HAP-1 (cell line): ENCODE measurements at places on chromosomes 16 and 17.

DNA sequence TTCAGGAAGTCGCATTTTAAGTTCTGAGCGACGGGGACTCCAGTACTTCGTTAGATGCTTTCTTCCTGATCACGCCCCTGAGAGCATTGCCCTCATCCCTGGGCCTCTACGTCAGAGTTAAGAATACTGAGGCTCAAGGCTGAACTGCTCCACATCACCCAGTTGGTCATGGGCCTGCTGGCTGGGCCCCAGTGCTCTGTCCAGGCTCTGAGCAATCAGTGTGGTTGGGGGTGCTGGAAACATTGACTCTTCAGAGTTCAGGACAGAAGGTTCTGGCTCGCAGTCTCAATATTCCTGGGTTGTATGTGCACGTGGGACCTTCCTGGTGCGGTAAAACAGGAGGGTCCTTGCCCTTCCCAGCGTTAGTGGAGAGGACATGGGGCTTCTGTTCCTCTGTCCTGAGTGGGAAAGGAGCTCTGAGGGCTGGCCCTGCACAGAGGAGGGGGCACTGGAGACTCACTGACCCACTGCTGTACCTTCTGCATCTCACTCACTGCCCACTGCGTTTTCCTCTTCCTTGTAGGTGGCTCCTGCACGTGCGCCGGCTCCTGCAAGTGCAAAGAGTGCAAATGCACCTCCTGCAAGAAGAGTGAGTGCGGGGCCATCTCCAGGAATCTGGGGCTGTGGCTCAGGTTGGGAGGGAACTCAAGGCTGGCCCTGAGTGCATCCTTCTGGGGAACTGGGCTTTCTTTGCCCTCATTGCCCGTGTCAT, 518 bp downstream of the MT1E start:
- DNase-seq, result no peak

DNA sequence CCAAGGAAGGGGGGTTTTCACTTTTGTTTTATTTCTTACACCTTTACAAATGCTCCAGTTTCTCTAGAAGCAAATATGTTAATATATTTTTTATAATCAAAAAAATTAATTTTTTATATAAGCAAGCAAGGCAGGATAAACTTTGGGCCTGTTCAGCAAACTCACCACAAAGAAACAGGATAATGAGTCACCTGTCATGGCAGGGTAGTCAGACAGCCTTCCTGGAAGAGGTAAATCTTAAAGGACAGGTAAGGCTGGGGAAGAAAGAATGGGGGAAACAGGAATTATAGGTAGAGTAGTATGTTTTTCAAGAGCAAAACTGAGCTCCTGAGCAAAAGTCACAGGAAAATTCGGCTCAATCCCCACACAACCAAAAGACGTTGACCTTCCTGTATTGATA, 186.3 kb upstream of the SOX9 start:
- no peak for DNase-seq

DNA sequence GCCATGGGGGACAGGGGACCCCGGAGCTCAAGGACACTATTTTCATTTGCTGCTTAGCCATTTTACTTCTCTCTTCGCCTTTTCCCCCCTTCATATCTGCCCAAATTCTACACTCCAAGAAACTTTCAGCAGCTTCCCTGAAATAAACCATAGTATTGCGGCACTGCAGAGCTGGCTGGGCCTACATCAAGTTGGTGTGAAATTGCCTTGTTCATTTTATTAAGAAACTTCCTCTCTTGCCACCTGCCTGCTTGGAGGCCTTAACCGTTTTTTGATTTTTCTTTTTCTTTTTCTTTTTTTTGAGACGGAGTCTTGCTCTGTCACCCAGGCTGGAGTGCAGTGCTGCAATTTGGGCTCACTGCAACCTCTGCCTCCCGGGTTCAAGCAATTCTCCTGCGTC, 7.4 kb upstream of the CPNE2 start:
- DNase-seq, result no peak

DNA sequence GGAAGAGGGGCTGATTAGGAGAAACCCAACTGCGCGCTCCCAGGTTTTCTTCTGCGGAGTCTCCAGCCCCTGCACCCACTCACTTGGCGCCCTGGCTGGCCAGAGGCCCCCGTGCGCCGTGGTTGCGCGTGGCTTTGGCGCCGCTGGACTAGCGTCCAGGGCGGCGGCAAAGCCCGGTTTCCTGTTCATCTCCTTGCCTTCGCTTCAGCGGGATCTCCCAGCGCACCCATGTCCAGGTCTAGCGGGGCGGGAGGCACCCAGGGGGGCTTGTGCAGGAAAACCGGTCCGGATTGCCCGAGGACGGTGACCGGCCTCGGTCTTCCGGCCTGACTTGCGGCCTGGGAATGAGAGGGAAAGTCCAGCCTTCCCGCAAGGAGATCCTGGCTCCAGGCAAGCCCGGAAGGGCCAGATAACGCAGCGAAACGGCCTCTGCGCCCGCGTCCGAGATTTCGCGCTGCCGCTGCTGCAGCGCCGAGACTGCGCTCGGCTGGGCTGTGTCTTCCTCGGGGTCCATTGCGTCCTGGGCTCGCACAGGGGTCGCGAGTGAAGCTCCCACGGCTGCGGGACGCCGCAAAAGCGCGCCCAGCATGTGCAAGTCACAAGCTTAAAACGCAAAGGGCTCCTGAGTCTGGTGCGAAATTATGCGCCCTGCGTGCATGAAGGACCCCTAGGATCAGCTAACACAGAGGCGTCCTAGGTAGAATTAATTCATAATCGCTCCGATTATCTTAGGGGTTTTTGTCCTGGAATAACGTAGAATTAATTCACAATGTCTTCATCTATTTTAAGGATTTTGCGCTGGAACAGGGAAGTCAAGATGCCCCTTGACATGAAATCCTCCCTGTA, 5.7 kb downstream of the FOXF1 start:
- no peak for DNase-seq

- no peak for DNase-seq
Measured at GRCh38 chr17:50783905-50784304, 16.6 kb upstream of the ANKRD40CL start.

- DNase-seq, result no peak
Measured at GRCh38 chr17:40938981-40939380, 1.5 kb upstream of the KRT23 start.

DNA sequence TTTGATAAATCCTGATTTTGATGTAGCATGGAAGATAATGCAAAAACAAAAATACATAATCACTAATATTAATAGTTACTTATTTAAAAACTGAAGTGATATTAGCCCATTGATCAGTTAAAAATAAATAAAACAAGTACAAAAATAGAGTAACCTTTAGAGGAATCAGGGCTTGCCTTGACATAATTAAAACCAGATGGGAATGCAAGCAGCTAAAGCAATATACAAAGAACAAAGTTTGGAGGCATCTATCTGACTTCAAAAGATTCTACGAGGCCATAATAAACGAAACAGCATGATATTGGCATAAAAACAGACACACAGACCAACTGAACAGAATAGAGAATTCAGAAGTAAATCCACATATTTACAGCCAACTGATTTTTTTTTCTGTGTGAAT, 15.0 kb upstream of the HEATR3 start:
- no peak for DNase-seq

- DNase-seq, result no peak
Measured at GRCh38 chr16:27326738-27327585, 13.2 kb downstream of the IL4R start.

- no peak for DNase-seq
Measured at GRCh38 chr16:51497541-51498211, 346.6 kb upstream of the SALL1 start.

DNA sequence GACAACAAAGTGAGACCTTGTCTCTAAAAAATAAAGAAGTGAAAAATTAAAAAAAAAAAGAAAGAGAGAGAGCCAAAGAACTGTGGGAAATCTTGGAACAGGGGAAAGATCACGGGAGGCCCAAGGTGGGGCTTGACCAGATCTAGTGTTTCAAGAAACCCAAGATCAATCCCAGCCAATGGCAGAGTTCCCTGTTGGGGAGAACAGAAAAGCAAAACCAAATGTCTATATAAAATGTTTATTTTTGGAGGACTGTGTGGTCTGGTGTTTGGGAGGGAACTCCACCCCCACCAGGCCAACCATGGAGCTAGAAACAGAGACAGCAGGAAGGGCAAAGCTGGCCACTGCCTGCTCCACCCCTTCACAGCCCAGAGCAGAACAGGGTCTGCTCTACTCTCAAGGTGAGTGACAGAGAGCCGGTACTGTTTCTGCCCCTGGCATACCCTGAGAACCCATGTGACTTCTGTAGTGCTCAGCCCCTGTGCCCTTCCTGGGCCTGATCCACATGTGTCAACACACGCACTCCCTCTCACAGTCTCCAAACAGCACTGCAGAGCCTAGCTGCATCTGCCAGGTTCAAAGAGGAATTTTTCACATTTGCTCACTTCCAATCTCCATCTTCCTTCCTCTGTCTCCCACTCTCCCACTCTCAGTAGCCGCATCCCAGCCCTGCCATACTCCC, 3.7 kb downstream of the TMEM101 start:
- DNase-seq, result no peak

DNA sequence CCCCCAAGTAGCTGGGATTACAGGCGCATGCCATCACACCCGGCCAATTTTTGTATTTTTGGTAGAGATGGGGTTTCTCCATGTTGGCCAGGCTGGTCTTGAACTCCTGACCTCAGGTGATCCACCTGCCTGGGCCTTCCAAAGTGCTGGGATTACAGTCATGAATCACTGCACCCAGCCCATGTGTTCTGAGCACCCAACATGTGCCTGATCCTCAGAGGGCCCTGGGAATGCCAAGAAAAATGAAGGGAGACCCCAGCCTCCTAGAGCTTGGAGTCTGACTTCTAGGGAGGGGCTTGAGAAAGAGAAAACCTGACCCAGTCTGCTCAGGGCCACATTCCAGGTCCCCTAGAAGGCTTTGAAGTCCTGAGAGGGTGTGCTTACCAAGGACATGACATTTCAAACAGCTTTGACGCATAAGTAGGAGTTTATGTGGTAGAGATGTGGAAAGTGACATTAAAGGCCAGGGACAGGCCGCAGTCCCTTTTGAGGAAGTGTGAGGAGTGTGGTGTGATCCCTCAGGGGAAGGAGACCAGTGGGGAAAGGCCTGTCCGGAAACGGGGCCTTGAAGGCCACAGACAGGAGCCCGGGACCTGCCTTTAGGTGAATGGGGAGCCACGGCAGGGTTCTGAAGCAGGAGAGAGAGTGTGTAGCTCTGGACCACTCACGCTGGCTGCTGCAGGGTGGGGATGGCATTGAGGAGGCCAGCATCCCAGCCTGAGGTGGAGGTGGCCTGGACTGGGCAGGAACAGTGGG, 1.1 kb upstream of the CCL22 start:
- no peak for DNase-seq

DNA sequence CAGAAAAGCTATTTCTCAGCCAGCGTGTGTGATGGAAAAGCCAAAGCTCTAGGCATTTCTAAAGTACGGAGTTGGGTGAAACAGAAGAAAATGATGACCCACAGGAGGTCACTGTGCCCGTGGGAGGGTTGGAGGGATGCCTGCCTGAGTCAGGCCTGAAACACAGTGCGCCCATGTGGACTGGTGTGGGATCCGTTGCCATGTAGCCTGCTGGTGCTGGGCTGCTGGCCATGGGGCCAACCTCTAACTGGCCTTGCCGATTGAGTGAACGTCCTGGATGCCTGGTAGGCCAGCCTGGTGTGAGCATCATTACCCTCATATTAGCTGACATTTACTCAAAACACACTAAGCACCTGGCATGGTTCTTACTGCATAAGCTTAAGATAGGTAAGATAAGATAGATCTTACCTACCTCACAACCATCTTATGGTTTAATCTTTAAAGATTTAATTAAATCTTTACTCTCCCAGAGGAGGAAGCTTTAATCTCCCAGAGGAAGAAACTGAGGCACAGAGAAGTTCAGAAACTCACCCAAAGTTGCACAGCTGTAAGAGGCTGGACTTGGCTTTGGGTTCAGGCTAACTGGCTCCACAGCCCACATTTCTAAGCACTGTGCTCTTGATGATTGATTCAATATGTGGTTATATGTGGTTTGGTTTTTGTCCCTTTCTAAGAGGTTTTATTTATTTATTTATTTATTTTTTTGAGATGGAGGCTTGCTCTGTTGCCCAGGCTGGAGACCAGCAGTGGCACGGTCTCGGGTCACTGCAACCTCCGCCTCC, 15.7 kb downstream of the MGAT5B start:
- no peak for DNase-seq

GRCh38 chr16:15701975-15702970, 52.2 kb downstream of the NDE1 start:
- no peak for DNase-seq

DNA sequence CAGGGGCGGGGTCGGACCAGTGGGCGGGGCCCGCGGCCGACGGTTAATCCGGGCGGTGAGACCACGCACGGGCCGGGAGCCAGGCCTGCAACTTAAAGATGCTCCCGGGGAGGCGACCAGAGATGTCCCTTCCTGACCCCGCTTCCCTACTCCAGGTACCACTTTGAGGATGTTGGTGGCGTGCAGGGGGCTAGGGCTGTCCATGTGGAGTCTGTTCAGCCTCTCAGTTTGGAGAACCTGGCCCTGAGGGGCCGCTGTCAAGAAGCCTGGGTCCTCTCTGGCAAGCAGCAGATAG, 580 bp downstream of the RANGRF start:
- peak; percentile 90 for DNase-seq

DNA sequence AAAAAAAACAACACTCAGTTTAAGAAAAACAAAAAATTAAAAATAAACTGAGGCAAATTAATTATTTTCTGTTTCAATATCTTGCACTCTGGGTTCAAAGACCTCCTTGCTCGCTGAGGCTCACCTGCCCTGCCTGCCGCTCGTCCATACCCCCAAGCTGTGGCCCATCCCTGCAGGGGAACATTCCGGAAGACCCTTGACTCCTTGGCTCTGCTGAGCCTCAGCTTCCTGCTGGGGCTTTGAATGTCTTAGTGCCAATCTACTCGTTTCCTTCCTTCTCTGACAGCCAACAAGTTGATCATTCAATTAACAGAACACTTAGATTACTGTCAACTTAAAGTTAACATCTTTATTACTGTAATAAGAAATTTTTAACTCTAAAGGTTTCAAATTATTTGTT, 24.3 kb downstream of the G6PC1 start:
- DNase-seq, result no peak

DNA sequence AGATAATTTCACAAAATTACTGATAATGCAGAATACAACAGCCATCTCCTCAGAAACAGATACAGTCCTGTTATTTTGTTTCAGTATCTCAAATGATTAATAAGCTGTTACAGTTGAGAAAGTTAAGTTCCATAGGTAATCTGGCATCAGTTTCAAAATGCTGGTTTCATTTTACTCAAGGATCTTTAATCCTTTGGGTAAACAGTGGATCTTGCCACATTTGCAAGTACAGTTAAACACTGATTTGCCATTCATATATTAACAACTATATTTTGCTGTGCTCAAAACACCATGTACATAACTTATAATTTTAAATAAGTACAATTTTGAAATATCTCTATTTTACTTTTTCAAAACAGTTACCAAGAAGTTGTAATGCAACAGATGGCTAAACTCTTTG, 31.2 kb downstream of the RPGRIP1L start:
- DNase-seq, result no peak

DNA sequence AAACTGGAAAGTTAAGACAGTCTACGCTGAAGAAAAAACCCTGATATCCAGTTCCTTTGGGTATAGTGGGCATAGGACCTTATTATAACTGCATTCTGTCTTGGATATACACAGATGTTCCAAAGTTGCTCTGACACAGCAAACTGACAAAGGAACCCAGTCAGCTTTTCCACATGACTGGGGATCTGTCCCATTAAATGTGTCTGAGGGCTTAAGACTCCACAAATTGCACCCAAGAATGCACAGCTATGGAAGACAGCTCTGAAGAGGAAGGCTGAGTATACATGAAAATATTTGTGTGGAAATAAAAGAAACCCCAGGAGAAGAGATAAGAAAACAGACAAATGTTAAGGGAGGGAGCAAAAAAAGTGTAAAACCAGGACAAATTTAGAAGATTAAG, 114.1 kb downstream of the SPAG9 start:
- no peak for DNase-seq

- no peak for DNase-seq
Measured at GRCh38 chr17:3503285-3503684, 27.5 kb downstream of the ASPA start.

GRCh38 chr17:27567563-27567859, 63.5 kb upstream of the LGALS9 start:
- no peak for DNase-seq
